ENCODE measurements at places on chromosomes 16 and 17.

DNA sequence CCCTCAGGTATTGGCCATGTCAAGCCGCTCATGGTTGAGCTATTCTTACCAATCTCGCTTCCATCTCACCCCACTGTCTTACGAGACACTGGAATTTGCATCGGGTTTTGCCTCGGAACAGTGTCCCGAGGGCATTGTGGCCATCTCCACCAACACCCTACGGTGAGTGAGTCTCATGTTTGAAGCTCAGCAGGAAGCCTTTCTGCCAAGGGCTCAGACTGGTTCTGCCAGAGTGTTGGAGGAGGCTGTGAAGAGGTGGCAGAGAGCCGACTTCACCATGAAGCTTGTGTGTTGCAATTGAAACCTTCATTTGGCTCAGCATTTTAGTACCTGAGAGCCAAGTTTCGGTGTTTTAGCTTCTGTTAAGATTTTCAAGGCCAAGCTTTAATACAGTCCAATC lies 38.0 kb downstream of the SF3B3 start:
- DNase-seq, result no peak

GRCh38 chr16:78513838-78514237 lies 414.4 kb downstream of the WWOX start:
- DNase-seq, result no peak

GRCh38 chr17:13334374-13334773 lies 267.4 kb downstream of the HS3ST3A1 start:
- DNase-seq, result no peak

GRCh38 chr16:48136547-48137360 lies 19.0 kb downstream of the ABCC12 start:
- DNase-seq, result no peak

DNA sequence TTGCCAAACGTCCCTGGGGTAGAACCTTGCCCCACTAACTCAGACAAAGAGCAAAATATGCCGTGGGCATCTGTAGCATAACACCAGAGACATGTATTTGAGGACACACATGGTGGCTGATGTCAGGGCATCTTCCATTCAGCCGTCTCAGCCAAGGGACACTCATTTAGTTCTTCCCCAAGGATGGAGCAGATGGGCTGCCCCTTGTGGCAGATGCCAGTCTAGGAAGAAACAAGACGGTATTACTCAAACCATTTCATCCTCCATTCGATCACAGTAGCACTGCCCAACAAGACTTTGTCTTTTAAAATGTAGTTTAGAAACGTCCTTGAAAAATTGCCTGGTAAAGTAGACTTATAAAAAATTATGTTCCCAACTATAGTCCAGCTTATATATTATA lies 937.6 kb upstream of the EEF2KMT start:
- no peak for DNase-seq

All from stimulated activated CD4-positive, alpha-beta T cell treated with anti-CD3 and anti-CD28 coated beads, TNF-alpha, amount 100 ng/mL, for 4 hours (primary cell).